Right lobe of liver (tissue), 6 donors: ENCODE measurements at places on chromosomes 3 and 15. TPM values are rescaled to one million over a fixed set of nuclear protein-coding genes. Genes with fewer than 3 reads are reported as not detected.

Gene SECISBP2L
- total RNA-seq: 18.4 TPM

Gene FBXL22
- total RNA-seq: not detected

Gene ZNF619
- total RNA-seq: 2.0 TPM

Gene RBP2
- not detected for total RNA-seq

Gene ZBTB47
- 4.4 TPM for total RNA-seq

Gene NAALADL2
- 0.86 TPM for total RNA-seq

Gene DCBLD2
- 11.3 TPM for total RNA-seq

Gene IMPG2
- total RNA-seq: 0.06 TPM

Gene CLRN1
- not detected for total RNA-seq

Gene EFCC1
- total RNA-seq: 1.5 TPM

Gene MGLL
- total RNA-seq: 124 TPM

Gene ZNF639
- 20.4 TPM for total RNA-seq

Gene CHL1
- 1.1 TPM for total RNA-seq
